ENCODE measurements at places on chromosomes 13 and 19.

- no peak for DNase-seq
Measured at GRCh38 chr13:26619358-26619757, 61.9 kb downstream of the WASF3 start.

- no peak for DNase-seq
Measured at GRCh38 chr13:28485551-28485950, 9.4 kb downstream of the FLT1 start.

GRCh38 chr13:110109910-110110309 lies 197.0 kb downstream of the COL4A1 start:
- no peak for DNase-seq

DNA sequence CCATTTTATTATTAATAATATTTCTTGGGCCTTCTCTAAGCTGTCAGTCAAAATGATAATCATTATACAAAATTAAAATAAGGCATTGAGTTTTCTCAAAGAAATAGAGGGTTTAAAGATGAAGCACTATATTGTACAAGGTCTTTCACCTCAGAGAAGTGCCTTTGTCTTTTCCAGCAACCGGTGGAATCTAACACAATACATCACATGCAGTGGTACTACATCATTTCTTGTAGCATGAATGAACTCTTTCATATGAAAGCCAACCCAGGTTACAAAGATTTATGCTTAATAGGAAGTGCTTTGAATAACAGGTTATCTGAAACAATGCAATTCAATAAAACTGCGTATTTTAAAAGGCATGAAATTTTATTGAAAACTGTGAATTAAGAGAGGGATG lies 1620.8 kb downstream of the PCDH9 start:
- DNase-seq = no peak

GRCh38 chr13:42997381-42997780 lies 5.3 kb upstream of the EPSTI1 start:
- DNase-seq = peak; percentile 50

- no peak for DNase-seq
Measured at GRCh38 chr13:50152655-50153309, 137.5 kb downstream of the KCNRG start.

DNA sequence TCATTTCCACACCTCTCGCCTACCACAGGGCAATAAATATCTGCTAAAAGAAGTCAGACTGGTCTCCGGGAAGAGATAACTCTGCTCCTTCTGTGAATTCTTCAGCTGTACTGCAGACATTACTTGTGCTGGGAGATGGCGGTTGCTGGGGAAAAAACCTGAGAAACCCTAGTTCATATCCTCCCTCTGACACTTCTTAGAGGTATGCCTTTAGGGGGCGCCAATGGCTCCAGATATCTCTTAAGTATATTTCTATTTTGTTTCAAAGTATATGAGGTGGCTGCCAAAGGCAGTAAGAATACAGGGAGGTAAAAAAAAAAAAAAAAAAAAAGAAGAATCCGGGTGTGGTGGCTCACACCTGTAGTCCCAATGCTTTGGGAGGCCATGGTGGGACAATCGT lies 175.2 kb downstream of the PAN3 start:
- peak; percentile 32 for DNase-seq

DNA sequence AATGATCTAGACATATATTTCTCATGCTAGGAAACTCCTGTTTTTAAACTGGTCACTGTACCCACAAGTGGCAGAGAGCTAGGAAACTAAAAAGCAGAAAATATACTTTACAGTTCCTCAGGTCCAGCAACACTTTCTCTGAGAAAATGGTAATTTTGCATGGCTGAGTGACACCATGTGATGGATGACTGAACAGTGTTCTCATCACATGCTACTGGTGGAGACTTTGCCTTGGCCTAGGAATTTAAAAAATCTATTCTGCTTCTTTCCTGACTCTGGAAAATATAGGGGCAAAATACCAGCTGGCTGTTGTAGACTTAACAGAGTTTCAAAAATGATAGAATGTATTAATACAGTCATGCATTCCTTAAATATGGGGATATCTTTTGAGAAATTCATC lies 50.0 kb downstream of the LATS2 start:
- DNase-seq = no peak

DNA sequence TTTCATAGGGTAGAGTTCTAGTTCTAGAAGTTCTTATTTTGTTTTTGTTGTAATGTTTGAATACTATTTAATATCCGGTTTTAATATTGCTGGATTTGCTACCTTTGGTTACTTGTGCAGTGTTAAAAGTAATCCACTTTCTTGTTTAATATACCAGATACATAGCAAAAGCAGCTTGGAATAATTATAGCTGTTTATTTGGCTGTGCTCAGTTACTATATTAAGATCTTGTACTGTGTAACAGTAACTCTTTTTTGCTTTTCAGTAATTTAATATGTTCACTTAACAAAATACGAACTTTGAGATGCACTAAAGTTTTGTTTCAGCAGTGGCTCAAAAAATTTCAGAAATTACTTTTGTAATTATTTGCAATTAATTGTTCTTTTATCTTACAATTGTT lies 50.9 kb downstream of the AKAP11 start:
- DNase-seq = no peak

DNA sequence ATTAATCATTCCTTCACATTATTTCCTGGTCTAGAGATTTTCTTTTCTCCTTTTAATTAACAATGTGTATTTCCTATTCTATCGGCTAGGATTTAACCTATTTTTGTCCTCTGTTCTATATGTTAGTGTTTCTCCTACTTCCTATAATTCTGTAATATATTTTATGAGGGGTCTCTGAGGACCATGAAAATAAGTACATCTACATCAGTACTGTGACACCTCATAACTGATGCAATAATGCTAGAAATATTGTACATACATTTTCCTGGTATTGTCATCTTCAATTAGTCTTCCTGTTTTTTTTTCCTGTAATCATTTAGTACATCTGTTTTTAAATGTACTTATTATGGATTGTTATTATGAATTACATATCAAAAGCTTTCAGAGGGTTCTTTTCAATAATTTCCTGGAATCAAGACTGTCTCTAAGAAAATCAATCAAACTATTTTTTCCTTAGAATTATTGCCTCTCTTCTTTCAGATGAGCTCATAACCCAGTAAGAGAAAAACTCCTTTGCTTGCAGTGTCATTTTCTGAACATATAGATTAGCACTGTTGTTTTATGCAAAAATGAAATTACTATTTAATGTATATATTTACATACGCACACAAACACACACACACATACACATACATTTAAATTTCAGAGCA lies 1004.3 kb downstream of the SLITRK5 start:
- no peak for DNase-seq

- no peak for DNase-seq
Measured at GRCh38 chr13:71087432-71087831, 779.6 kb downstream of the DACH1 start.

GRCh38 chr13:89577301-89577700 lies 1770.2 kb upstream of the MIR17HG start:
- DNase-seq = no peak

- DNase-seq = peak; percentile 80
Measured at GRCh38 chr13:112873851-112874750, 94.9 kb upstream of the MCF2L start.

- no peak for DNase-seq
Measured at GRCh38 chr19:17254636-17255035, 8.9 kb upstream of the NR2F6 start.

DNA sequence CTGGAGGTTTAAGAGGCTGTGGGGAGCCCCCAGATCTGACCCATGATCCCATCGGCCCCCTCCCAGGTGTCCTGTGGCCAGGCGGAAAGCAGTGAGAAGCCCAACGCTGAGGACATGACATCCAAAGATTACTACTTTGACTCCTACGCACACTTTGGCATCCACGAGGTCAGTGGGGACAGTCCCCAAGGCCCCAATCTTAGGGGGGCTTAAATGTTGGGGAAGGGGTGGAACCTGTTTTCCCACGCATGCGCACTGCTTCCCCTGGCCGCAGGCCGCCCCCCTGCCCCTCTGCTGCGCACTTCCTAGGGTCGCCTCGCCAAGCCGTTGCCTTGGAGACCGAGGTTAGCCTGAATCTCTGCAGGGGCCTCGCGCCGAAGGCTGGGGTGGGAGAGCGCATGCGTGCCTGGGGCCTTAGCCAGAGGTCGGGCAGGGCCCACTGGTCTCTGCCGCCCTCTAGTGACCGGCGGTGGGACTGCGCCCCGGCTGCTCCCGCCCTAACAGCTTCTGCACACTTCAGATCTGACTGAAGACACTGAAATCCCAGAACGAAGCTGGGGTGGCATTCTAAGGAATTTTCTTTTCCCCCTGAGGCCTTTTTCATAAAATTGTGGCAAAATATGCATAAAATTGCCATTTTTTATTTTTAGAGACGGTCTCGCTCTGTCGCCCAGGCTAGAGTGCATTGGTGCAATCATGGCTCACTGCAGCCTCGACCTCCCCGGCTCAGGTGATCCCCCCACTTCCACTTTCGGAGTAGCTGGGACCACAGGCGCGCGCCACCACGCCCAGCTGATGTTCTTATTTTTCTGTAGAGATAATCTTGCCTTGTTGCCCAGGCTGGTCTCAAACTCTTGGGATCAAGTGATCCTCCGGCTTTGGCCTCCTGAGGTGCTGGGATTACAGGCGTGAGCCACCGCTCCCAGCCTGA lies 3.6 kb downstream of the PRMT1 start:
- DNase-seq = peak; percentile 95

GRCh38 chr19:38494379-38494778 lies 60.9 kb downstream of the RYR1 start:
- DNase-seq = no peak

GRCh38 chr13:92317066-92317465 lies 909.5 kb upstream of the GPC6 start:
- no peak for DNase-seq

GRCh38 chr19:6667114-6667627 lies 2.8 kb downstream of the TNFSF14 start:
- peak; percentile 58 for DNase-seq

GRCh38 chr13:40379794-40380578 lies 286.5 kb downstream of the FOXO1 start:
- DNase-seq = no peak

- no peak for DNase-seq
Measured at GRCh38 chr13:103284466-103284865, 218.2 kb upstream of the SLC10A2 start.

DNA sequence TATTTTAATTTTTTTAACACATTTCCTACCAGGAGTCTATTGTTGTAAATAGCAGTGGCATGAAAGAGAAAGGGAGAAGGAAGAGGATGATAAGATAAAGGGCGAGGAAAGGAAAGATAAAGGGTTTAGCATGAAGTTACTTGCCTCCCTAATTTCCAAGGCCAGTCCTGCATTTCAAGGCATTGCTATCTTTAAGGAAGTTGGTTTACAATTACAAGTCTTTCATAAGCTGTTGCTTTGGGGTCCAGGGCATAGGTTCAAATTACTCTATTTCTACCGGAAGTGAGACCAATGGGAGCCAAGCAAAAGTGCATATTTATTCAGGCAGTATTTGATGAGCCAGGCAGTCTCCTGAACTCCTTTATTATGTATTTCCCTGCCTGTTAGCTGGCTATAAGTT lies 27.7 kb upstream of the UBL3 start:
- DNase-seq = no peak

DNA sequence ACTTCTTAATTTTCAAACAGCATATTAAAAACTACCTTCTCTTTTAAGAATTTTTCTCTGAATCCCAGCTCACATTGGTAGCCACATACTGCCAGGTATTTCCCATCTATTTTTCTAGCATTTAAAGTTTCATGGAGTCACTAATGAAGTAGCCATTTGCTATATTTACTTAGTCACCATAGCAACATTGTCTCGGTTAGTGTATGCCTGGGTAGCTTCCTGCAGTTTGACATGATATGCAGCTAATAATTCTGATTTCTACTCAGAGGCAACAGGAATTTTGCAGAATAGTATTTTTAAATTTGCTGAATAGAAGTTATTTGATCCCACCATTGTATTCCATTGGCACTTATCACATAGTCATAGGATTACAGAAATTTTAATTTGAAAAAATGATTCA lies 30.9 kb upstream of the KCTD4 start:
- no peak for DNase-seq

DNA sequence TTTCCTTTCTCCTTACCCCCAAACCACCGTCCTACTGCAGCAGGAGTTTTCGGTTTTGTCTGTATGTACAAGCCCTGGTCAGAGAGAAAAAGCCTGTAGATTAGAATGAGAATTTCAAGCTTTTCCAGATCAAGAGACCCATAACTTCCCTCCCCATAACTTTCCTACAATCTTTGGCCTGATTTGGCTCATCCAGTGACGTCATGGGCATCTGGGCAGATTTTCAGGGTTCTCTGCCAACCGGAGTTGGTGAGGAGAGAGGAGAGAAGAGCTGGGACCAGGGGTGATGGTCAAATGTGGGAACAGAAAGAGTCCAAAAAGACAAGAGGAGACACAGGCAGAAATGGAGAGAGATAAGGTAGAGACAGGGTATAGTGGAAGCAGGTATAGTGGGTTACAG lies 10.5 kb downstream of the IZUMO2 start:
- no peak for DNase-seq

DNA sequence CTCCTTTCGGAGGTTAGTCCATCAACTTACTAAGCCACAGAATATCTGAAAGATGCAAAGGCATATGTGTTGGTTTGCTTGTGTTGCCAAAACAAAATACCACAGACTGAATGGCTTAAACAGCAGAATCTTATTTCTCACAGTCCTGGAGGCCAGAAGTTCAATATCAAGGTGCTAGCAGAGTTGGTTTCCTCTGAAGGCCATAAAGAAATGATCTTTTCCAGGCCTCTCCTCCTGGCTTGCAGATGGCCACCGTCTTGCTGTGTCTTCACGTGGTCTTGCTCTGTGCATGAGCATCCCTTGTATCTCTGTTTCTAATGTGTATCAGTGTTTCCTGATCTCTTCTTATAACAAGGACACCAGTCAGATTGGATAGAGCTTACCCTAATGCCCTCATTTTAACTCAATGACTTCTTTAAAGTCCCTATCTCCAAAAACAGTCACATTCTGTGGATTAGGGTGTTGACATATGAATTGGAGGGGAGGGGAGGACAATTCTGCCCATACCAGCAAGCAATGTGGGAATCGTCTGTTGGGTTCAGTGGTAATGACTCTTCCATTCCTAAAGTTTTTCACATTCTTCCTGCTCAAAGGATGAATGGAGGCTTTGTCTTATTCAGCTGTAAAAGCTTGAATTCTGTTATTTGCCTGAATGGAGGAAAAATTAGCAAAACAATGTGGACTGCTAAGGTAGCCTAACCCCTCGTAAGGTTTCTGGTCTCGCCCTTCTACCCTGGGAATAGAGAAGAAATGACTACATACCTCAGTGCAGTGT lies 715.7 kb downstream of the DIAPH3 start:
- no peak for DNase-seq

- DNase-seq = peak; percentile 26
Measured at GRCh38 chr19:55406826-55407549, 600 bp downstream of the UBE2S start.

DNA sequence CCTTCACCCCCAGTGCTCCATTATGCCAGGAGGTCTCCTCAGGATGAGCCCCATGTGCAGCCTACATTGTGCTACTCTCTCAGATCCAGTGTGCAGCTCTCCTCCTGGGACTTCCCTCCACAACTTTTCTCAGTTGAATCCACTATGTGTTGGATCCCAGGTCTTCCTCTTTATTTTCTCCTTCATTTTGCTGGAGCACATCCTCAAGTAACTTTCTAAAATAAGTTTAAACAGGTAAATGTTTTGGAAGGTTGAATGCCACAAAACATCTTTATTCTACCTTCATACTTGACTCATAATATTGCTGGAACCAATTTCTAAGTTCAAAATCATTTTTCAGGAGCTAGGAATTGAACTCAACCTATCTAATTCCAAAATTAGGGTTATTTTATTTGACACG lies 52.1 kb downstream of the C13orf46 start:
- no peak for DNase-seq

- no peak for DNase-seq
Measured at GRCh38 chr13:32503727-32504126, 34.9 kb downstream of the N4BP2L2 start.
